Pancreas (tissue), 10 donors: ENCODE measurements at places on chromosomes 11 and 22.
A peak's percentile ranks its signal among the peaks of the same experiment; 100 is the strongest.

GRCh38 chr11:102882389-102883024 is 7.7 kb upstream of the MMP12 start:
- no peak for DNase-seq

GRCh38 chr11:62402226-62402959 is 16.4 kb upstream of the SCGB1A1 start:
- peak; percentile 39 for DNase-seq

DNA sequence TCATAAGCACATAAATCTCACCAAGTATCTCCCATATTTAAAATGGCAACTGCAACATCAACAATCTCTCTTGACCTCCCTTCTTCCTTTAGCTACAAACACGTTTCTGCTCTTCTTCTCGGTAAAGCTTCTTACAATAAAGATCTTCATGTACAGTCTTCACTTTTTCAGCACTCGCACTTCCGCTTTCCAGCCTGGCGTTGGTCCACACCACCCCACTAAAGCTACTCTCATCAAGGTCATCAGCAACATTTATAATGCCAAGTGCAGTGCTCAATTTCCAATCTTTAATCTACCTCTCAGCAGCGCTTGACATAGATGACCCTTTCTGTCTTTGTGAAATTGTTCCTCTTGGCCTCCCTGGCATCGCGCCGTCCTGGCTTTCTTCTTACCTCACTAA is 33.6 kb downstream of the NTM start:
- DNase-seq, result no peak

- DNase-seq, result no peak
Measured at GRCh38 chr11:96969251-96969650, 579.4 kb downstream of the JRKL start.

DNA sequence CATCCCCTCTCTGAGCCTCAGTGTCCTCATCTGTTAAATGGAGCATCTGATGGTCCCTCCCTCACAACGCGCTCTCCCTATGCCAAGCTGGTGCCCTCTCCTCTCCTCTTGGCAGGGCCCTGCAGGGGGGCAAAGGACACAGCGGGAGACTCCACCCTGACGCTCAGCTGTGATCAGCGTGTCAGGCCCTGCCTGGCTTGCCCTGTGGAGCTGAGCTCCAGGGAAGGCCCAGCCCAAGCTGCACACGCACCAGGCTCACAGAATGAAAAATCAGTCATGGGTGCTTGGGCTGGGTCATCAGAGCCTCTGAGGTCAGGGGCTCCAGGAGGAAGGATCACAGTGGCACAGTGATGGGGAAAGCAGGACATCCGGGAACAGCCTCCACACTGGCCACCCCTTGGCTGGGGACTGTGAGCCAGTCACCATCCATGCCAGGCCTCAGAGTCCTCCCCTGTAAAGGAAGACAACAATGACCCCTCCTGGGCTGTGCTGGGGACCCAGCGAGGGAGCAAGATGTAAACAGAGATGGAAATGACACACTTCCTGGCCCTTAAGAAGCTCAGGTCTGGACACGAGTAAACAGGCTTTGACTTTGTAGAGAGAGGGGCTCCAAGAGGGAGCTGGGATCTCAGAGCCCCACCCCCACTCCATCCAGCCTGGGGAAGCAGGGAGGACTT is 36.6 kb downstream of the RPL3 start:
- DNase-seq, result no peak

GRCh38 chr11:6630632-6631291 is 11.5 kb upstream of the TPP1 start:
- peak; percentile 64 for DNase-seq

GRCh38 chr11:123419731-123420452 is 10.2 kb upstream of the GRAMD1B start:
- DNase-seq, result no peak

GRCh38 chr11:99555486-99555885 is 534.7 kb downstream of the CNTN5 start:
- DNase-seq, result no peak
